ENCODE measurements at places on chromosomes 13 and 19. TPM values are rescaled to one million over a fixed set of nuclear protein-coding genes. Genes with fewer than 3 reads are reported as not detected.

- no peak for DNase-seq
These were observed 18.4 kb upstream of the CCL25 start for GRCh38 chr19:8034178-8034525.

DNA sequence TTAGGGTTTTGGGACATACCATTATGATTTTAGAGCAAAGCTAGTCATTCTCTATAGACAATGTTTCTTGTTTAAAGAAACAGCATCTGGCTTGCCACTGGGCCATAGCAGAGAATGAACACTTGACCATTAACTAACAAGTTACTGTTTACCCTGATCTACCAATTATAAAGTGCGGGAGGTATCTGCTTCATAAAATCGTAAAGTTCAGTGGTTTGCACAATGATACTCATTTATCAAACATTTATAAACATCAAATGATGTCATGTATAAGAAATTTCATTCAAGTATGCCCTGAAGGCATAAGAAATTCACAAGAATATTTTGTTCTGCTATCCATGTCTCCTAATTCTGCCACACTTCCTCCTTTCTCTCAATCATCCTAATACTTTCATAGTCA, 139.2 kb downstream of the PCDH20 start:
- no peak for DNase-seq

OR4F17 gene
- not detected for total RNA-seq

DNA sequence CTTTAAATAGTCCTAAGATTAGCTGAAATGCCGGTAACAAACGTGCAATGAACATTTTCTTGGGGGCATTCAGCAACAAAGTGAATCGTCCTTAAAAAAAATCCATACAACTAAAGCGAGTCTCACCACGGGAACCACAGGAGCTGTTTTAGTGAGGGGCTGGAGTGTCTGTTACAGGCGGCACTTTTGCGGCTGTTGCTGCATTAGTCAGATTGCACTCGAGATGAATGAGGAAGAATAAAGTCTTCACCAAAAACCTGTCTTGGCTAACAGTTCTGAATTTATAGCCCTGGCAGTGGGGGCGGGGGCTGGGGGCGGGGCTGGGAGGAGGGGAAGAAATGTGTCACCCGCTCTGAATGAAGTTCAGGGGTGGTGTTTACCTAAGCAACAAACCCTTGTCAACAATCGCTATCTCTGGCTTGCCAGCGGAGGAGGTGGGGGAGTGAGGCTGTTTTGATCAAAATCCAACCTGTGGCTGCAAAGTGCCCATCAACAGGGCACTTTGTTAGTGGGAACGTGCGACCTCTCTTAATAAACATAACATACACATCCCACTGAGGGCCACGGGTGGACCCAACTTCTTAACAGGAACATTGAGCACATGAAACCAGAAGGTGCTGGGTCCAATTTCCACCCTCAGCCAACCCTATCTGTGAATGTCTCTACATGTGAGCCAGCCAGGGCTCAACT, 44.5 kb downstream of the RFX2 start:
- DNase-seq, result no peak

- peak; percentile 43 for DNase-seq
These were observed 10.6 kb downstream of the POU2F2 start for GRCh38 chr19:42121656-42122069.

C13orf42 gene
- total RNA-seq, result not detected

DNA sequence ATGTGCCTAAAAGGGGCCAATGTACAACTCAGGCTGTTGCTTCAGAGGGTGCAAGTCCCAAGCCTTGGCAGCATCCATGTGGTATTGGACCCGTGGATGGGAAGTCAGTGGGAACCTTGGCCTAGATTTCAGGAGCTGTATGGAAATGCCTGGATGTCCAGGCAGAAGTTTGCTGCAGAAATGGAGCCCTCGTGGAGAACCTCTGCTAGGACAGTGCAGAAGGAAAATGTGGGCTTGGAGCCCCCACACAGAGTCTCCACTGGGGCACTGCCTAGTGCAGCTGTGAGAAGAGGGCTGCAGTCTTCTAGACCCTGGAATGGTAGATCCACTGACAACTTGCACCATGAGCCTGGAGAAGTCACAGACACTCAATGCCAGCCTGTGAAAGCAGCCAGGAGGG, 28.5 kb downstream of the GPC5 start:
- no peak for DNase-seq

GRCh38 chr13:73336773-73337172, 278.0 kb downstream of the KLF5 start:
- no peak for DNase-seq

DNA sequence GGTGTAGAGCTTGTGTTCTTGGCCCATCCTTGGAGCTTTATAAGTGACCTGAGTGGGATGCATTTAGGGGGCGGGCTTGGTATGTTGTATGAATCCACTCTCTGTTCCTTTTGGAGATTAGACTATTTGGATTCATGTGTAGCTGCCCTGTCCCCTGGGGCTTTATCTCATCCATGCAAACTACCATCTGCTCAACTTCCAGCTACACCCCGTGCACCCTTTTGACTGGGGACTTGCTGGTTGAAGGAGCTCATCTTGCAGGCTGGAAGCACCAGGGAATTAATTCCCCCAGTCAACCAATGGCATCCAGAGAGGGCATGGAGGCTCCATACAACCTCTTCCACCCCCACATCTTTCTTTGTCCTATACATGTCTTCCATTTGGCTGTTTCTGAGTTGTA, 6.1 kb downstream of the CLEC4M start:
- no peak for DNase-seq

DNA sequence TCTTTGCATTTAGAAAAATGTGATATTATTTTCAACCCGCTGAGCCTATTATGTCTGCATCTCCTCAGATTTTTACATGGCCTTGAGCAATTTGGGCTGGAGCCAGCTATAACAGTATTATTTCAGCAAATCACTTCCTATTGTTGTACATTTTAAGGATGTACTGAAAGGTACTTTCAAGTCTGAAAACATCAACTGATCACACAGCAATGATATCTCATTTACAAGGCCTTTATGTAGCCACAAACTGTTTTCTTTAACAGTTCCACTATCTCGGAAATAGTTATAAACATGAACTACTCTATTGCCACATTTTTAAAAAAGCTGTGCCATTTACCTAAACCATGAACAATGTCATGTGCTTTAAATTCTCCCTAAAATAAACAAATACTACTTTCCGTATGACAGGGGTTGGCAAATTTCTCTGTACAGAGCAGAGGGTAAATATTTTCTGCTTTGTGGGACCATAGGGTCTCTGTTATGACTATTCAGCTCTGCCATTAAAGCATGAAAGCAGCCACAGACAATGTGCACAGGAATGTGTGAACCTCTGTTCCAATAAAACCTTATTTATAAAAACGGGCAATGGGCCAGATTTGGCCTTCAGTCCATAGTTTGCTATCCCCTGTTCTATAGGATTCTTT, 560.4 kb downstream of the GPC6 start:
- no peak for DNase-seq

DNA sequence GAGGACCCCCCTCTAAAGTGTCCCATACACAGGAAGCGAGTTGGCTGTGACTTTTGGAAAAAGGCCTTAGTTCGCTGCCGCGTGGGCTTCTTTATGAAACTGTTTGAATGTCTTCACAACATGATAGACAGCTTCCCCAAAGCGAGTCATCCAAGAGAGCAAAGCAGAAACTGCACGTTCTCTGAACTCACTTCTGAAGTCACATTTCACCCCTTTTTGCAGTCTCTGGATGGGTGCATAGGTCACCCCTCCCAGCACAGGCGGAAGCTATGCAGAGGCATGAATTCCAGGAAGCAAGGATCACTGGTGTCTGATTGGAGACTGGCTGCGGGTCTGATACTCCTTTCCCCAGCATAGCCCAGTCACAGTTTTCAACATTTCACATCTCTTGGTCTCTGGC, 10.6 kb downstream of the GPI start:
- peak; percentile 8 for DNase-seq

GRCh38 chr13:113152984-113153809, 5.3 kb upstream of the PROZ start:
- DNase-seq, result peak; percentile 86

GRCh38 chr13:77698201-77699058, 943 bp downstream of the SLAIN1 start:
- peak; percentile 20 for DNase-seq

- DNase-seq, result no peak
These were observed 566 bp downstream of the MPV17L2 start for GRCh38 chr19:18193388-18194180.

PRTN3 gene
- total RNA-seq, result not detected

GRCh38 chr13:99540530-99540929, 39.3 kb downstream of the TM9SF2 start:
- DNase-seq, result no peak

ZNF578 gene
- total RNA-seq, result 2.5 TPM

- no peak for DNase-seq
These were observed 31.6 kb upstream of the METTL21C start for GRCh38 chr13:102726430-102726829.

GRCh38 chr13:52003541-52003940, 7.7 kb downstream of the ATP7B start:
- no peak for DNase-seq

DNA sequence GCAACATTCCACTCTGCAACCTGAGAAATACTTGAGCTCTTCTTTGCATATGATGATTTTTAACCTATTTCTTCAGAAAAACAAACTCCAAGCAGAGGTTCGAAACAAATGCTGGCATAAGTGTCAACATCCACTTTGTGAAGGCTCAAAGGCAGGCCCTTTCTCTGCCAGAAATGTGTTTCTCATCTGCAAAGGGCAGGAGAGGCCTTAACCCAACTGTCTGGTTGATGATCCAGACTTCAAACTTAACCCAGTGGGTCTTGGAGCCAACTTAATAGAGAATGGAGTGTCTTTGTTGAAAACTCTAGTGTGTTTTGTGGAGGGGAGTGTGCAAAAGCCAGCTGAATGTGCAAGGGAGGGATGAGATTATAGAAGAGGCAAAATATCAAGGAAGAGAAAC, 28.3 kb upstream of the ZNF507 start:
- no peak for DNase-seq

BCL3 gene
- 39.4 TPM for total RNA-seq

GRCh38 chr19:46945694-46946489, 73.7 kb upstream of the NPAS1 start:
- no peak for DNase-seq

GRCh38 chr13:106796280-106797047, 228.5 kb upstream of the ARGLU1 start:
- DNase-seq, result no peak

MPV17L2 gene
- 12.0 TPM for total RNA-seq

GRCh38 chr19:33727331-33727998, 69.2 kb upstream of the KCTD15 start:
- DNase-seq, result no peak

All from right cardiac atrium (tissue), 5 donors.